ENCODE measurements at places on chromosomes 6 and 20.

GRCh38 chr6:87846434-87846833, 144.4 kb upstream of the AKIRIN2 start:
- peak; percentile 33 for DNase-seq

DNA sequence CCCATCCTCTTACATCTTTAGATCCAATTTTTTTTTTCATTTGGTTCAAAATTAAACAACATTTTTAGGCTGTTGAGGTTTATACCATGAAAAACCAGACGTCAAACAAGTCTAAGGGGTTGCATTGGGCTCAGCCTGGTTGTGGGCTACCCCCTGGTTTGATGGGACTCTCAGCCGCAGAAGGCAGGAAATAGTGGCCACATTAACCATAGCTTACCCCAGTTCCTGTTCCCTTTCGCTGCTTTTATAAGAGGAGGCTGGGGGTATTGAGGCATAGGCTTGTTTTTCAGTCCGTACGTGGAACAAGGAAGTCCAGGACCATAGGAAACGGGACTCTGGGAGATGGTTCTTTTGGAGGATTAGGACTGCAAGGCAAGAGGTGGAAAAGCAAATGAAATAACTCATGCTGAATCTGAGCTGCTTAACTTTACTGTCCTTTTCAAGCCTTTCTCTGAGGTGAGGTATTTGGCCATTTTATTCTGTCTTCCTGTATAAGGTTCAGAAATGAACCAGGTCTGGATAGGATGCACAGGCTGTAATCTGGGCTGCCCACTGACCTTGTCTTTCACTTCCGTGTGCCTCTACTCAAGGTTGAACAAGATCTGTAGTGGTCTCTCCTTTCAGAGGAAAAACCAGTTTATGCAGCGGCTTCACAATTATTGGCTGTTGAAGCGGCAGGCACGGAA, 7.7 kb downstream of the BRPF3 start:
- DNase-seq: peak; percentile 19

DNA sequence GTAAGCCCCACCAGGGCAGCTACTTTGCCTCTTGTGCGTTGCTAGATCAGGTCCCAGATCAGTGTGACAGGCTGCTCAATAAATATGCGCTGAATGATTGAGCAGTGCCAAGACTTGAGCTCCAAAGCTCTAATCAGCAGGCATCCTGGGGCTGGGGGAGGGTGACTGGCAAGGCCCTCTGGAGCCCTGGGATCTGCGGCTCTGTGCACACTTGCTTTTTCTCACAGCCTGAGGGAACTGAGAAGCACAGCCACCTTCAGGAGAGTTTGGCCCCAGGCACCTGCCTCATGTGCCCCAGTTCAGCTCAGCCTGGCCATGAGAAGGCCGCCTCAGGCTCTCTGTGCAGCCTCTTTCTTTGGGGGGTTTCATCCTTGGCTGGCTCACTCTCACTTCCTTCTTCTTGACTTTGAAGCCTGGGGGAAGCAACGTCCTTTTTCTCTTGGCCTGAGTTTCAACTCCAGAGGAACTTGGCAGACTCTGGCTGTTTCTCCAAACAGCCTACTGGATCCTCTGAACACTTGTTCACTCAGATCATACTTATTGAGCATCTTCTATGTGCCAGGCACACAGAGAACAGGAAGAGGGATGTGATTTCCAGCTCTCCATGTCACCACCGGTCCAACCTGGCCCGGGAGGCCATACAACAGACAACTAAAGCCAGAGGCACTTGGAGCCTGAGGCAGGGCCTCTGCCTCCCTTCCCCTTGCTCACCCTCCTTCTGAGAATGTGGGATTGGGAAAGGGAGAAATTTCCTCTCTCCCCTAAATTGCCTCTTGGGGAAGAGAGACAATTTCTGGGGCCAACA, 114.0 kb downstream of the VEGFA start:
- DNase-seq: peak; percentile 76

- DNase-seq: no peak
Observed at GRCh38 chr6:142367061-142367460, 65.3 kb downstream of the ADGRG6 start.

- no peak for DNase-seq
Observed at GRCh38 chr6:52132292-52132691, 44.9 kb upstream of the PKHD1 start.

DNA sequence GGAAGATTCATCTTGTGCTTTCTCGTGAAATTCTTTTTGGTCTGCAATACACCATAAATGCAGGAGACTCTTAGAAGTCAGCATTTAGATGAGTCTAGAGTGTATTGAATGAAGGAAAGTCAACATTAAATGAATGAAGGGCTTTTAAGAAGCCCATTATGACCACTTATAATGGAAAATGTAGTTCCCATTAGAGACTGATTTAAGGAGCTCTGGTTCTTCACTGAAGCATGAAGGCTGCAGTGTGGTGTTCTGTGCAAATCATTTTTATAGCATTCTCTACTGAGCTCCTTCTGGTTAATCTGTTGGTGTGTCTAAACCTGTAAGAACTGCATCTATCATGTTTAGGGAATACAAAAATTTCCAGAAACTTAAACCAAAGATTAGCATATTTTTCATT, 19.7 kb downstream of the NCOA7 start:
- no peak for DNase-seq

- no peak for DNase-seq
Observed at GRCh38 chr20:55009066-55009465, 533.7 kb downstream of the DOK5 start.

DNA sequence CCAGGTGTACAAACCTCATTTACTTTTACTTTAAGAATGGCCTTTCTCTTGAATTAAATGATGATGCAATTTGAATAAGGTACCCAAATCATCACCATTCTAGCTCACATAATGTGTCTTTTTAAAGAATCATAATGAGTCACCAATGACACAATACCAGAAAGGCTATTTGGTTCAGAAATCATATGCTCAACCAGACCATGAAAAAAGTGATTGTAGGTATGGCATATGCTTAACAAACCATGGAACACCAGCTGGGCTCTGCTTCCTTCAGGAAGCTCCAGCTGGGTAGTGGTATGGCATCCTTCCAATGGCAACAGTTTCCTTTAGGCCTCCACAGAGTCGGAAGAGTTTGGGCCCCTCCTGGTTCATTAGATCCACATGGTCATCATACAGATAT, 128.2 kb downstream of the FRK start:
- DNase-seq: no peak

All from suppressor macrophage treated with lipopolysaccharide for 4 hours (primary cell).